Esophagus squamous epithelium (tissue), 5 donors: ENCODE measurements at places on chromosomes 7 and 10.
A peak's percentile ranks its signal among the peaks of the same experiment; 100 is the strongest.

- no peak for DNase-seq
Measured at GRCh38 chr10:72709041-72709440, 17.1 kb downstream of the MCU start.

GRCh38 chr7:13979671-13980435 is 9.6 kb downstream of the ETV1 start:
- DNase-seq = no peak

- no peak for DNase-seq
Measured at GRCh38 chr10:110758128-110758765, 113.5 kb upstream of the PDCD4 start.

- no peak for DNase-seq
Measured at GRCh38 chr7:16926861-16927260, 45.1 kb upstream of the AGR3 start.

DNA sequence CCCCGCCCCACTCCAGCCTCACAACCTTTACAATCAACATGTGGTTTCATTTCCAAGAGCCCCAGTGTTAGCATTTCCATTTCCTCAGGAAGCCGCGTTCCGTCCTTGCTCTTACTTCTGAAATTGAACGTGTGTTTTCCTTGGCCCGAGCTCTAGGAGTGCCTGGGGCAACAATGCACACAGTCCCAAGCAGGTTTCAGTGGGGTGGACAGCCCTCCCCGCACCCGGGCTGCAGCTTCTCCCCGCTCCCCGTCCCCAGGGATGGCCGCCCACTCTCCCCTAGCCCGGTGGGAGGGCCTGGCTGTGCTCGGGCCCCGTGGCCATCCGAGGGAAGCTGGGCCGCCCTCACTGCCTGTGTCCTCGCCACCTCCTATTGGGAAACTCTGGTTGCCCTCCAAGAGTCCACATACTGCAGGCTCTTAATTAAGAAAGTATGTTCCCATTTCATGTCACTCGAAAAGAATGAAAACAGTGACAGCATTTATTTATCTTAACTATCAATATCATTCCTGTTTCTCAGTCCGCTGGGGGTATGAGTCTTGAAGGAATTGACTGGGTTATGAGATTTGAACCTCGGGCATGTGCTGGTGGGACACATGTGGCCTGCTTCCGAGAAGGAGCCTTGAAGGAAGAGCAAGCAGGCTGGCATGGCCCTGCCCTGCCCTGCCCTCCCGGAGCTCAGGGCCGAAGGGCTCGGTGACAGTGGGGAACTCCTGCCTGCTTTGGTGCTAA is 163.8 kb downstream of the GRK5 start:
- DNase-seq = no peak

- no peak for DNase-seq
Measured at GRCh38 chr7:105827151-105827875, 49.1 kb downstream of the ATXN7L1 start.

GRCh38 chr10:103673606-103674005 is 180.1 kb downstream of the NEURL1 start:
- no peak for DNase-seq

GRCh38 chr10:102962267-102962666 is 44.2 kb downstream of the CNNM2 start:
- DNase-seq = no peak

- DNase-seq = no peak
Measured at GRCh38 chr10:128380946-128381345, 254.7 kb upstream of the MKI67 start.

DNA sequence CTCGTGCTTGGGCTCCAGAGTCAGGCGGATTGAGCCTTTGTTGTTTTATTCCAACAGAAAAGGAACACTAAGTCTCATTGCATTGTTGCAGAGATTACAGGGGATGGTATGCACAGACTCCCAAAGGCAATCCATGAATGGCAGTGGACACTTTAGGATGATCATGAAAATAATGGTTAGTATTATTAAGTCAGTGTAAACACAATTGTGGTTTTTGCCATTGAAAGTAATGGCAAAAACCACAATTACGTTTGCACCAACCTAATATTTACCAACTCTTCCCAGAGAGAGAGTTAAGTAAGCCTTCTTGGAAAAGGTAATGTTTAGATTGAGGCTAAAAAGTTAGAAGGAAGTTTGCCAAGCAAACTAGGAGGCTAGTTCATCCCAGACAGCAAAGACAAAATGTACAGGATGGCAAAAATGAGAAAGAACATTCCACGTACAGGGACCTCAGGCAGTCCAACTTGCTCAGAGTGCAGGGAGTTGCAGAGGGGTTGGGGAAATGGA is 72.9 kb upstream of the AMPH start:
- DNase-seq = no peak

DNA sequence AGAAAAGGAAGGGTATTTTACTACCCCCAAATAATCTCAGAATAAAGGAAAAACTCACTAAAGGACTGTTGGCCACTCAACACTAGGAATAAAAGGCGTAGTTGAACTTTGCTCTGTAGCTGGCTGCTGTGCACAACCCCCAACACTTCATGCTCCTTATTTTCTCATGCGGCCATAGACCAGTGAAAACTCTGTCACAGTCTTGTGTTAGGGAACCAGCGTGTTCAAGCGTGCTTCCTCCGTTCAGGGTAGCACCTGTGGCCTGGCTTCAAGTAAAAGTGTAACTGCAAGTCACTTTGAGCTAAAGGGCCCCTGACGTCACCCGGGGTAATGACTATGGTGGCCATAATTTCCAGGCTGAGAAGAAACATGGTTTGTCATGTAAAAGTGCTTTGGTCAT is 27.0 kb downstream of the BLNK start:
- peak; percentile 2 for DNase-seq
